Mesenteric fat pad (tissue), 1 donor: ENCODE measurements at places on chromosomes 2 and 18.

GRCh38 chr2:39481611-39482010 lies 44.5 kb upstream of the MAP4K3 start:
- no peak for DNase-seq

DNA sequence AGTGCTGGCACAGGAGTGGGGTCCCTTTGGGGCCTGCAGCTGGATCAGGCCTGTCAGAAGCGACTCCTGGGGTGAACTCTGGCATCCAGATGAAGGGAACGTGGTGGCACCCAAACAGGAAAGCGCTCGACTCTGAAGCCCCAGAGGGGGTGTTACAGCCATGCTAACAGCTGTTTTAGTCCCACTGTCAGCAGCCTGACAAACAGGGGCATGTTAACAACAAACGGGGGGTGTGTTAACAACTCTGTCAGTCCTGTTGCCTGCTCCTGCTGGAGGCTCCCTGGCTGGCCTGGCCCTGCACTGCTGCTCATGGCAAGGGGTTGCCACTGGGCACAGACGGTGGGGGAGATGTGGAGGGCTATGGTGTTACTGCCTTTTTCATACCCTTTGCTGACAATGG lies 2.6 kb upstream of the RNU2-63P start:
- peak; percentile 72 for DNase-seq

DNA sequence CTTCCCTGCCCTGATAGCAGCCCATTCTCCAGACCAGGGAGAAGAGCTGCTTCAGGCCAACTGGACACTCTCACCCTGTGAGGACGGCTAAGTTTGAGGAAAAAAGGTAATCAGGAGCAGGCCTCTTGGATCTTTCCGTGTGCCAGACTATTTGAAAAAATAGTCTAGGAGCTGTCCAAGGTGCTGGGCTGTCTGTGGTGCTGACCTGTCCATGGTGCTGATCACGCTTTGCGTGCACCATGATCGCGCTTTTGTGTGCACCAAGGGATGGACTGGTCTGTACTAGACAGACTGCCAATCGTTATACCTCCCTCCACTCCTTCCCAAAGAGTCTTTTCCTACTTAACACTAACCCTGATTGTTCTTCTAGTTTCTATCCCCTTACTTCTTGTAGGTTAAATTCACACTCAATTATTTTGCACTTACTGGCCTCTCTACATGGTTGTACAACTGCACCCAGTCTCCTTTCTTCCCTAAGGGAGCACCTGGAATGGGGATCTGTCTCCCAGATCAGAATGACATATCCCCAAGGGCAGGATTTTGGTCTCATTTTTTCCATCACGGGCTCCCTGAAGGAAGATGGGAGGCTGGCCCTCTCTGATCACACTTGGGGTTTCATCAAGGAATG lies 295.4 kb downstream of the CELF4 start:
- no peak for DNase-seq

DNA sequence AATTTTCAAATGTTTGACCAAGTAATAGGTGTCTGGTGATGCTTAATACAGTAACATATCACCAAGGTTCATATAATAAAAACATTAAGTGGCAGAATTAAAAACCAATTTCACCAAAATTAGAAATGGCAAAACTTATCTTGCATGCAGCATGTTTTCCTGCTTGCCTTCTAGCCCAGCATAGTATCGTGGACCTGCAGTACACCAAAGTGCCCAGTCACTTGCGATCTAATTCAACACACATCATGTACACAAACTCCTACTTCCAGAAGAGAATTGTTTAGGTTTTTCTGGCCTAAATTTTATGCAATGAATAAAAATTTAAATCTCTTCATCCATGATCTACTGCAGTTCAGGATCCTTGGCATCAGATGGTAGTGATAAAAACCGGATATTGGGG lies 28.9 kb downstream of the LPIN2 start:
- no peak for DNase-seq

GRCh38 chr2:128289439-128289838 lies 29.2 kb downstream of the HS6ST1 start:
- no peak for DNase-seq

GRCh38 chr2:191396794-191397193 lies 151.6 kb downstream of the MYO1B start:
- DNase-seq: no peak

DNA sequence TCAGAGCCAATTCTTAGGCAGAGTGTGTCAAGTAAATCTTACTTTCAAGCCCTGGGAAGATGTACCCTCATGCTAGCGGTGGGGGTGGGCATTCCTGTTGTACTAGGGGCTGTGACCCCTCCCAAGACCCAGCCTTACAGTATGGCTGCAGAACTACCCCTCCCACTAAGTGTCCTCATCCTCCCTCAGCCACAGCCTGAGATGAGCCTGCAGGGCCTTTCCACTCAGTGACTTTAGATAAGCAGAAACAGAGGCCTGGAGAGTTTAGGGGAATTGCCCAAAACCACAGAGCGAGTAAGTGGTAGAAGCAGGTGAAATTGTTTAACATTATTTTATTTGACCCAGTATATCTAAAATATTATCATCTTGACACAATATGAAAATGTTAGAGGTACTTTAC lies 36.6 kb downstream of the TTC32 start:
- DNase-seq: no peak

- no peak for DNase-seq
Observed at GRCh38 chr18:9630444-9630843, 16.1 kb upstream of the PPP4R1 start.

DNA sequence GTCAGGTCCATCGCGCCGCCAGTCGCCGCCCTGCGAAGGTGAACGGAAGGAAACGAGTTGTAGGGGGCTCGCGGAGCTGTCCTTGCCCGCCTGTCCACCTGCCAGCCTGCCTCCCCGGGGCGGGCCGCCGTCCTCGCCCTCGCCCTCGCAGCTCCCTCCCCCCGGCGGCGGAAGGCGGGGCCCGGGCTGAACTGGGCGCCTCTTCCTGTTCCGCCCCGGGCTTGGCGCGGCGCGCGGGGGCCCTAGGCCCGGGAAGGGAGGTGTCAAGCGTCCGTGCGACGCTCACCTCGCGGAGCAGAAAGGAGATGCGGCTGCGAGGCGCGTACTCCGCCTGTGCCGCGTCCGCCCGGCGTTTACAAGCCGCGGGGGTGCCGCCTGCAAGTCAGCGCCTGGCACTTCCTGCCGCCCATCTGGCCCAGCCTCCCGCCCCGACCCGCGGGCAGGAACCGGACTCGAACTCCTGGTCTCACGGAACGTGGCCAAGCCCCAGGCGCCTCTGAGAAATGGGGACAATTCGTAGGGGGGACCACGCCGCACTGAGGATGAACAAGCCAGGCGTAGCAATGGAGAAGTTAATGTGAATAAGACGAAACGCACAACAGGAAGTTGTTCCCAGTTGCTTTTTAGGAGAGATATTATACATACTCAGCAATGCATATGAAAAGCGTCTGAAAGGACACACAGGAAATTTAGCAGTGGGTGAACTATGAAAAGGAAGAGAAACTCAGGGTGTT lies at the start of gene CNPPD1:
Gene CNPPD1, minus strand, starts transcription at position 108 of the 734 bp plus-strand sequence. Its CDS starts 97 bp downstream, at position 11.
- peak; percentile 95 for DNase-seq

GRCh38 chr2:55811048-55811447 lies 112.5 kb downstream of the EFEMP1 start:
- DNase-seq: no peak

GRCh38 chr2:189684811-189685210 lies 10.3 kb downstream of the ANKAR start:
- no peak for DNase-seq

DNA sequence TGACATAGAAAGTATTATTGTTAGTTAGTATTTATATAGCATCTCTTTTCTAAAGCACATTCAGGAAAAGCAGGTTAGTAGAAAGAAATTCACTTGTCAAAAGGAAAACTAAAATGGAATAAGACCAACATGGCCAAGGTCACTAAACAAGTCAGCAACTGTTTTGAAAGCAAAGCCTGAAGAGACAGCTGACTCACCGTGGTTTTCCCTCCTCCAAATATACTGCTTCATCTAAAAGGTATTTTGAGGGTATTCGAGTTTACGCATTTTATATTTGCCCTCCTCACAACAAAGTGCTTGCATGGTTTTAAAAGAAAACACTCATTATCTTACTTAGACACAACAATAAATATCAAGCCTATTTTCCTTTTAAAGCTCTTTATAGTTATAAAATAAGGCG lies 24.0 kb downstream of the ZNF385B start:
- no peak for DNase-seq

DNA sequence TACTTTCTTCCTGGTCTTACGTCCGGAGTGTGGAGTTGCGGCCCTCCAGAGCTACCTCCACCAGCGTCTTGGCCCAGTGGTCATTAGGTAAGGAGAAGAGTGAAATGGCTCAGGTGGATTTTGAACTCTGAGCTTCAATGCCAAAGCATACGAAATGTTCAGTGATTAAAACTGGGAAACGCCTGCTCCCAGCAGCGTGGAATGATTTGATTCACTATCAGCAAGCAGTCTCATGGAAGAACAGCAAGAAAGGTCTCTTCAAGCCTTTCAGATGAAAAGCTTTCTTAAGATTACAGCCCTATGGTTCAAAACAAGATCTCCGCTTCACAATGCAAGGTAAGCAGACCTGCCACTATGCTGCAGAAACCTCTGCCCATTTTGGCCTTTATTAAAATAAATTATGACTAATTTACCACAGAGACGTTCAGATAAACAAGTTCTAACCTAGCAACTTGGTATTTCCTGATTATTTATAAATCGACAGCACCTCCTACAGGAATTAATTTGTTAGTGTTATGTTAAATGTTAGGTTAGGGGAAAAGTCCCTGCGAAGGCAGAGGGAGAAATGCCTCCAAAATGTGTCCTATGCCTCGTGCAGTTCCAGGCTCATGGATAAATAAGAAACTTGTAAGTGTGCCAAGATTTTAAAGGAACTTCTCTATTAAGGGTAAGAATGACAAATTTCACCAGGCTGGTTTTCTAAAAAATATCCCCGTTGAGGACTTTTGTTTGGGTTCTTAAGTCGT lies 10.1 kb downstream of the SP9 start:
- DNase-seq: no peak

DNA sequence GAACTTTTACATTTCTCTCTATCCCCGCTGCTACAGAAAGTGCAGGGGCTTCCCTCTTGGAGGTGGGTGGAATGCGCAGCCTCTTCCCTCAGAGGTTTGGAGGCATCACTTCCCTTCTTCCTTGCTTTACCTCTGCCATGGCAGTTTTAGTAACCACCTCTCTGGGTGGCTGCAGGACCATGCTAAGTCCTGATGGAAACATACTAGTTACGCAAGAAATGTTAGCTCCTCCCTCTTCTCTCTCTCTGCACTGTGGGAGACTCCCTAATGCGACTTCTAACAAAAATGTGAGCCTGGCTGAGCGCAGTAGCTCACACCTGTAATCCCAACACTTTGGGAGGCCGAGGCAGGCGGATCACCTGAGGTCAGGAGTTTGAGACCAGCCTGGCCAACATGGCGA lies 116.8 kb upstream of the RAB6C start:
- no peak for DNase-seq

- DNase-seq: peak; percentile 85
Observed at GRCh38 chr2:130756053-130756873, 923 bp downstream of the AMER3 start.

DNA sequence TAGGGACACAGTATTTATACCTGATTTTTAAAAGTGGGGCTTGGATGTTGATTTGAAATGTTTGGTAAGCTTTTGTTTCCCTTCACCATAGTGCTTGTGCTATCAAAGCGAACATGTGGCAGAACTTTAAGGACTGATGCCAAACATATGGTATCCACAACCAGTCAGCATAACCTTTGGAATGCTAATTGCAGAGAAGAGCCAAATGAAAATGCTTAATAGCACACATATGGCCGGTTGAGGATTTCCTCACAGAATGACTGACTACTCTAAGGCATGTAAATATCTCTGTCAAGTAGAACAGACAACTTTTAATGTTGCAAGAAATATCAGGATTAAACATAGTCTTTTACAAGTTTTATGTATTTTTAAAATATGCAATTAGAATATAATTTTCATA lies 120.9 kb upstream of the COL3A1 start:
- DNase-seq: no peak

DNA sequence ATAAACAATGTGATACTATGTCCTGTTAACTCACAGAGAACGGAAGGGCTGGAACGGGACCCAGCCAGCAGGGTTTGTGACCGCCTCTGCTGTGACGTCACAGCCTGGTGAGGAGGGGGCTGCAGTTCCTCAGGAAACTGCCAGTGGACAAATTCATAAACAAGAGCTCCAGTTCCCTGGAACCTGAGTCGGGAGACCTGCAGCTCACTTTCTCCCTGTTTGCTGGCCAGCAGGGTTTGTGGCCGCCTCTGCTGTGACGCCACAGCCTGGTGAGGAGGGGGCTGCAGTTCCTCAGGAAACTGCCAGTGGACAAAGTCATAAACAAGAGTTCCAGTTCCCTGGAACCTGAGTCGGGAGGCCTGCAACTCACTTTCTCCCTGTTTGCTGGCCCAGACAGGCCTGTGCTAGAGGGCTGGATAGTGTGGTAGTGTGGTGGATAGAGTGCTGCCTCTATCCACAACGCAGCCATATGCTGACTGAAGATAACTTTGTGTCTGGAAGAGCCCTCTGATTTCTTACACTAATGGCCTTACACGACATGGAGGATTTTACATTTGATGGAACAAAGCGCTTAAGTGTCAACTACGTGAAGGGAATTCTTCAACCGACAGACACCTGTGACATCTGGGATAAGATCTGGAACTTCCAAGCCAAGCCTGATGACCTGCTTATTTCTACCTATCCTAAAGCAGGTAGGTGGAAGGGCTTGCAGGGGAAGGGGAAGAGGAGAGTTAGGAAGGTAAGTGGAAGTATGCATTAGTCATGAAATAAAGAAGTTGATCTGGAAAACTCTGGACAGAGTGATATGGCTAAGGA lies at the start of gene SULT1C4:
Gene SULT1C4, plus strand, starts transcription at position 140 of the 816 bp plus-strand sequence. Its CDS starts 384 bp downstream, at position 524.
- no peak for DNase-seq
